ENCODE measurements at places on chromosomes 1 and 21.

DNA sequence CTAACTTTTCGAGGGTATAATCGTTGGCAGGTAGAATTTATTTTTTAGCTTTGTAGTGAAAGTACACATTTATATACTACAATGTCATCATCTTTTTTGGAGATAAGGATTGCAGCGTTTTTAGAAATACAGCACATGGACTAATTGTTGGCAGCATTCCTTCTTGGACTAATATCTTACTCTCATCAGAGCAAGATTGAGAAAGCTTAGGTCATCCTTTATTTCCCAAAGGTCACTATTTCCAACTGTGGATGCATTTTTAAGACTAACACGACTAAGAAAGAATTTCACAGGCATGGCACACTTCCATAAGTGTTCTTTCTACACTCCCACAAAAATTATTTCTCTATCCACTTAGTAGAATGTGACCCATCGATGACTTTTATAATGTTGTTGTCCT, 732.3 kb downstream of the NCAM2 start:
- no peak for DNase-seq

GRCh38 chr21:16708101-16708835, 804.6 kb upstream of the CXADR start:
- no peak for DNase-seq

GRCh38 chr1:113538225-113538624, 147.9 kb downstream of the MAGI3 start:
- DNase-seq = no peak

- no peak for DNase-seq
Observed at GRCh38 chr1:24566236-24566867, 10.5 kb downstream of the NCMAP start.

GRCh38 chr1:206486995-206487788, 16.9 kb downstream of the IKBKE start:
- DNase-seq = no peak

DNA sequence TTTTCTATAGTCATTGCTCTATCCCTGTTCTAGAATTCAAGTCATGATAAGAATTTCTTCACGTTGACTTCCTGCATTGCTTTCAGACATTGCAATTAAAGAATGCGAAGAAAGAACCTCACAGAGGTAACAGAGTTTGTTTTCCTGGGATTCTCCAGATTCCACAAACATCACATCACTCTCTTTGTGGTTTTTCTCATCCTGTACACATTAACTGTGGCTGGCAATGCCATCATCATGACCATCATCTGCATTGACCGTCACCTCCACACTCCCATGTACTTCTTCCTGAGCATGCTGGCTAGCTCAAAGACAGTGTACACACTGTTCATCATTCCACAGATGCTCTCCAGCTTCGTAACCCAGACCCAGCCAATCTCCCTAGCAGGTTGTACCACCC, 10.6 kb downstream of the APCS start:
- DNase-seq = no peak

- no peak for DNase-seq
Observed at GRCh38 chr1:153560771-153561465, 4.7 kb downstream of the S100A2 start.

- no peak for DNase-seq
Observed at GRCh38 chr1:43069461-43070050, 102.5 kb downstream of the EBNA1BP2 start.

DNA sequence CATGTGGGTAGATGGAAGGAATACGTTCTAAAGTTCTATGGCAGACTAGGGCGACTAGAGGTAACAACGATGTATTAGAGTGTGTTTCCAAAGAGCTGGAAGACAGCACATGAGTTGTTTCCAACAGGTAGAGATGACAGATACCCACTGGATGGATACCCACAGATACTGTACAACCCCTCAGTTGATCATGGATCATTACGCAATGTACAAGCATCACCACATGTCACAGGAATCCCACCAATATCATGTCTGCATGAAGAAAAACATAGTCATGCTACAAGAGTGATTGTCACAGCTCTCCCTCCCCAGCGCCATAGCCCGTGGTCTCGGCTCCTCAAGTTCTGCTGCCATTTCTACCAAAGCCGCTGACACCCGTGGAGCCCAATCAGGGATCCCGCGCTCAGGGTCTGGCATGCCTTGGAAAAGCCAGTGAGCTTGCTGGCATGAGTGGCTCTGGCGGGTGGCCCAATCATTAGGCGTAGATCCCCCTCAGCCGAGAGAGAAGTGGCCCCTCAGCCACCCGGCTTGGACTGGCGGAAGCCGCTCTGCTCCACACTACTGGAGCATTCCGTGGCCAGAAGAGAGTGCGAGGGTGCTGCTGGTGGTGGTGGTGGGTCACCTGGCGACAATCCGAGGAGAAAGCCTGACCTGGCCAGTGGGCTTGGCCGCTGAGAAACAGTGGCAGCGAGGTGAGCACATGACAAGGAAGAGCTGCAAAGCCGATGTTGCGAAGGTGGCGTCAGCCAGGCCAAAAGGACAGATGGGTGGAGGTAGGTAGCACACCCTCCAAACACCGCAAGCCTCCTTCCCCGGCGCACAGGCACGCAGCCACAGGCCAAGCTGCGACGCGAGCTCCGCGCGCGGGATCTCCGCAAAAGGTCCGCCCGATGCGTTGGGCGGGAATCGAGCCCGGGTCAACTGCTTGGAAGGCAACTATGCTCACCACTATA, 65.7 kb upstream of the FCGR2A start:
- DNase-seq = no peak

GRCh38 chr1:205568469-205569361, 63.1 kb downstream of the ELK4 start:
- DNase-seq = no peak

- DNase-seq = no peak
Observed at GRCh38 chr1:59509341-59509875, 212.5 kb downstream of the FGGY start.

- DNase-seq = no peak
Observed at GRCh38 chr1:155170101-155170785, 2.9 kb downstream of the KRTCAP2 start.

GRCh38 chr1:5481889-5482288, 510.3 kb downstream of the NPHP4 start:
- DNase-seq = no peak

DNA sequence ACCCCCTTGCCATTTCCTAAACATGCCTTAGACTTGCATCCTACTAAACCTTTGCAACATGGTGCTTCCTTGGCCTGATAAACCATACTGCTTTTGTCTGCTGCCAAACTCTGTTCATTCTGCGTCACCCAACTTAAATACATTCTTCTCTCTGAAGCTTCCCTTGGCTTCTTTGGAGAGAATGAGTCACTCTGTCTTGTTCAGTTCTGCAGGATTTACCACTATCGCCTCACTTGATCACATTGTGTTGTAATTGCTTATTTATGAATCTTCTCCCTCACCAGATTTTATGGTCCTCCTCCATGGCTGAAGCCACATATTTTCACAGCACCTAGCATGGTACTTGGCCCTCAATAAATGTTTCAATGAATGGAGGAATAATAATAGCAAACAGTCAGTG, 21.7 kb upstream of the TUT4 start:
- DNase-seq = no peak

DNA sequence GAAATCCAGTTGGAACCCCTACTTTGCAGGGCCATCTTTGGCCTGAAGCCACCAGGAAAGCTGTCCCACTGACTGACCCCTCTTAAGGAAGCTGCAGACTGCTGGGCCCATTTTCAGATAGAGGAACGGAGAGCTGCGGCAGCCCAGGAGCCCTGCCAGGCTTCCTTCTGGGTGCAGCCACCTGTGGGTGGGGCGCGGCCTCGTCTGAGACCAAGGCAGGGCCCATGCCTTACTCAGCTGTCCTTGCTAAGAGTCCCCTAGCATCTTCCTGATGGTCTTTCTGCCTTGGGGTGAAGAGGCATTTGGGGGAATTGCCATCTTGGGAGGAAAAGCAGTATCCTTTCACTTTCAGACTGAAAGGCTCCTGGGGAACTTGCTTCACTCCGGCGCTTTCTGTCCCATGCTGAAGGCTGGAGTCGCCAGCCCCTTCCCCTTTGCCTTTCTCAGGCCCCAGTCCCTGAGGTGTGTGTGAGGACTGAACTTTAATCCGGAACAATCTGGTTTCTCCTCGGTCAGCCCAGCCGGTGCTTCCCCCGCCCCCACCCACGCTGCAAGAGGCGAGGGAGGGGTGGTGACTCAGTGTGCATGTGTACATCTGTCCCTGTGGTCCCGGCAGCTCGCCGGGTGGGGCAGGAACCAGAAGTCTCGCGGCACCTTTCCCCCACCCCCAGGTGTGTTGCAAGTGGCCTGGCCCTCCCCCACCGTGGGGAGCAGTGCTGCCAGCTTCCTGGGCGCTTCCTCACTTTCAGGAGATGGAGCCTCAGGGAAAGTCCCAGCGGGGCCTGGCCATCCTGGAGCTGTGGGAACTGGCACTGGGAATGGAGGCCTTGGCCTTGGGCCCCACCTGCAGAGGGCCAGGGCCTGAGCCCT, 5.1 kb downstream of the ZC3H12A start:
- no peak for DNase-seq

- no peak for DNase-seq
Observed at GRCh38 chr1:40058453-40059337, 18.2 kb downstream of the CAP1 start.

DNA sequence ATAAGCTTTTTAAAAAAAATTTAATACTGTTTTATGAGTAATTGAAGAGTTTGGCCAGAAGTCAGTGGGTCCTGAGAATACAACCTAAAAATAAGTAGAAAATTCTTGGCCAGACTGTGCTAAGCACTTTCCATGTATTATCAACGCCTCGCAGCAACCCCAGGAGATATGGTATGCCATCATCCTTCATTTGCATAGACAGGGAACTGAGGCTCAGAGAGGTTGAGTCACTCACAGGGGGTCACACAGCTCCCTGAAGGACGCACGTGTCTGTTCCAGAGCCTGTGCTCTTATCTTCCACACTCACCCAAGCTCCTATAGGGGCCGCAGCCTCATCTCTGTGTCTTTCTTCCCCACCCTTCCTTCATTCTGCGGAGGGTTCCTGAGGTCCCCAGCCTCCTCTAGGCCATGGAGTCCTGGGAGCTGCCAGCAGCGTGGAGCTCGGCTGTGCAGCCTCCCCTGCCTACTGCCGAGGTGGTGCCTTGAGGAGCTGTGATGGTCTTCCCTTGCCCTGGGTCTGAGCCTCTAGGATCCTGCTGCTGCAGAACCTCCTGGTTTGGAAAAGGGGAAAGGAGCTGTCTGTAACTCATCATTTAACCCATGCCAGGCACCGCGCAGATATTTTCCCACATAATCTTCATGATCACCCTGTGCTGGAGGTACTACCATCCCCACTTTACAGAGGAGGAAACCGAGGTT, 30.3 kb upstream of the ECE1 start:
- DNase-seq = no peak

GRCh38 chr1:161905269-161905884, 118.3 kb downstream of the OLFML2B start:
- DNase-seq = no peak

DNA sequence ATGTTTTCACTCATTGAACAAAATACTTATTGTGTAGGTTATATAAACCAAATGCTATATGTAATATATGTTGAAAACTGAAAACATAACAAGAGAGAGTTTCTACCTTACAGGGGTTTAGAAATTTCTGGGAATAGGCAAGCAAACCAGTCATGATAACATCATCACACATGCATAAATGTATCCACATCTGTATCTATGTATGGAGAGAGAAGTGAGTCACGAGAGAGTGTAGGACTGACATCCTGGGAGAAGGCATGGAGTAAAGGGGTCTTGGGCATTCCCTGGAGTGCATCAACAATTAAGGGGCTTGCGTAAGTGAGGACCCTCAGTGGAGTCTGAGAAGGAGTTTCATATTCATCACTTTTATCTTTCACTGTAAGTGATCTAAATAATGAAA, 65.5 kb downstream of the PCNX2 start:
- DNase-seq = no peak

- no peak for DNase-seq
Observed at GRCh38 chr1:6800745-6801144, 15.5 kb downstream of the CAMTA1 start.

GRCh38 chr21:37431243-37431642, 64.7 kb downstream of the DYRK1A start:
- DNase-seq = no peak

DNA sequence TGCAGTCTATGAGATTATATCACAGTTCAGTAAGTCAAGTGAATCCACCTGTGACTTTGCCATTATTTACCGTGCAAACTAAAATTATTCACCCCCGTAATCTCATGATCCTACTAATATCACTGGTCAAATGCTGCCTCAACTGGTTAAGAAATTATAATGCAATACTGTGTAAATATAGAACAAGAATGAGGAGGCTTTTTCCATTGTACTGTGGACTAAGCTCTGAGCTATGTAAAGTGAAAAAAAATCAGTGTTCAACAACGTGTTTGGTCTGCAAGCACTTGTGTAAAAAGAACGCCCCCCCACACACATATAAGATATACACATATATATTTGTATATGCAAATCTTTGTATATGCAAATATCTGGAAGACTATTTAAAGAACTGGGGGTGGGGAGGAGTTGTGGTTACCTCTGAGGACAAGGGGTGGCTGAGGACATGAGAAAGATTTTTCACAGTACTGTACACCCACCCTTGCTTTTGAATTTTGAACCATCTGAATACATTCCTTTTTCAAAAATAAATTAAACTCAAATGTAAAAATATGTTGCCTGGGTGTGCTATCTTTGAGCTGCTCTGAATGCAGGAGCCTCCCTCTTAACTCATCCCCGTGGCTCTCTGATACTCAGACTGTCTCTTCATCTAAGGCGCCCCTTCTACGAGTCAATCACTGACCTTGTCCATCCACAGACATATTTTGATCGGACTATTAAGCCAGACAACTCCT, 57.0 kb downstream of the PTP4A2 start:
- no peak for DNase-seq

DNA sequence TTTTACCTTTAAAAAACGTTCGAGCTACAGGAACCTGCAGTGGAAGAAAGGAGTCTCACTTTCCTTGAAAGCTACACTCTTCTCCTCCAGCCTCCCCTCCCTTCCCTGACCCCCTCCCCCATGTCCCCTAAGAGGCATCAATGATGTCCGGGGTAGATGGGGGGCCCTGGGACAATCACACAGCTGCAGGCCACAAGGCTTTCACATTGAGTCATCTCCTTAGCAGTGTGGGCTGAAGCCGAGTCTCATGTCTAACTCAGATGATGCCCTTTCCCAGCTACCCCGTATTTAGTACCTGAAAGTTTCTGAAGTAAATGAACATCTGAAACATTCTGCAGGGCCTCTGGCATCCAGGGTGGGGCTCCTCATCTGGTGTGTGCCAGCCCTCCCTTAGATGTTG, 6.3 kb upstream of the GPR25 start:
- no peak for DNase-seq

DNA sequence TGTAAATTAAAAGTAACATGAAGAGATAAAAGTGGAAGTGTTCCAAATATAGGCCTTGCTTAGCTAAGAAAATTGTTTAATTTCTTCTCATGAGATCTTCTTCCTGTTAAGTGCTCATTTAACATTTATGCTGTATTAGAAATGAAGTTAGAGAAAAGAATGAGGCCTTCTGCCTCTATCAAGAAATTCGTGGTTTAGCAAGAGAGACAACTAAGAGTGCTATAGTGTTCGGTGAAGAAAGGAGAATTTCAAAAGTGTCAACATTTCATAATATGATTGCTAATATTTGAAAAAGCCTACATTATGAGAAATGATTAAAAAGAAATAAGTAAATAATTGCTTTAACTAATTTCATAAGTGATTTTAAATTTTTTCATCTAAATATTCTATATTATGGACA, 18.8 kb upstream of the MNDA start:
- DNase-seq = no peak

GRCh38 chr1:43004587-43005459, 46.2 kb upstream of the SLC2A1 start:
- no peak for DNase-seq

- peak; percentile 12 for DNase-seq
Observed at GRCh38 chr1:210698661-210699060, 370.0 kb downstream of the HHAT start.

- DNase-seq = no peak
Observed at GRCh38 chr1:19648689-19649088, 4.6 kb downstream of the NBL1 start.
